ENCODE measurements at places on chromosomes 3 and 15. TPM values are rescaled to one million over a fixed set of nuclear protein-coding genes. Genes with fewer than 3 reads are reported as not detected.

SH2D7 gene
- total RNA-seq = not detected

RBM5 gene
- 122 TPM for total RNA-seq

MOBP gene
- not detected for total RNA-seq

TIMP4 gene
- 0.56 TPM for total RNA-seq

EEF1AKMT4 gene
- total RNA-seq = 2.9 TPM

DNA sequence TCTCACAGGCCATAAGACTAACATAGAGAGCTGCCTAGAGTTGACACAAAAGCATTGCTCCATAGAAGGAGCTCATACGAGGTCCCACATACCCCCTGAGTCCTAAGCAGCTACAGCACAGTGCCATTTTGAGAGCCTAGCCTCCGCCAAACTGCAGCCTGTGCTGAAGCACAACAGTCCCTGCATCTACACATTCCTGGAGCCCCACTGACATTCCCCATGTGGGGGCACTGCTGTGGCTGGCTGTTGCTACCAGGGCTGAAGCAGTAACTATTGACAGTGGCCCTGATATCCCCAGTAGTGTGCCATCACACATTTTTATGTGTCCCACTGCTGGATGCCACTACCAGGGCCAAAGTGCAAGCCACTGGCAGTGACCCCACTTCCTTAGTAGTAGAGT, 80.3 kb downstream of the CERS3 start:
- DNase-seq = no peak

- DNase-seq = no peak
Observed at GRCh38 chr15:58566029-58566428, 134.2 kb downstream of the LIPC start.

- no peak for DNase-seq
Observed at GRCh38 chr3:182692695-182693094, 100.6 kb upstream of the ATP11B start.

DNA sequence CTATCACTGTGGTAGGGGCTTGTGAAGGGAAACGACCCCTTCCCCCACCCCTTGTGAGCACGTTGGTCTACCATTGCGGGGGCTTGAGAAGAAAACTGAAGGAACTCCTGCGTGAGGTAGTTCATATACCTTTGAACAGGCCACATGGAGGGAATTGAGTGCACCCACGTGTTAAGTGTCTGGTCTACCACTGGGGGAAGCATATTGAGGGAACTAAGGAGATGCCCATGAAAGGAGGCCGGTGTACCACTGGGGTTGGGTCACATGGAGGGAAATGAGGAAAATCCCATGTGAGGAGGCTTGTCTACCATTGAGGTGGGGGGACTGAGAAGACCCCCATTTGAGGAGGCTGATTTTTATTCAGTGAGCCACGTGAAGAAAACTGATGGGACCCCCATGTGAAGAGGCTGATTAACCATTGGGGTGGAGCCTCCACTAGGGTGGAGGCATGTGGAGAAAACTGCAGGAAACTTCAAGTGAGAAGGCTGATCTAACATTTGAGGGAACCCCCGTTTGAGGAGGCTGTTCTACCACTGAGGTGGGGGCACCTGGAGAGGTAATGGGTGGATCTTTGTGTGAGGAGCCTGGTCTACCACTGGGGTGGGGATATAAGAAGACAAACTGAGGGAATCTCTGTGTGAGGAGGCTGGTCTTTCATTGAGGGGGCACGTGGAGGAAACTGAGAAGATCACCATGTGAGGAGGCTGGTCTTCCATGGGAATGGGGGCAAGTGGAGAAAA, 163.2 kb downstream of the FBLN2 start:
- DNase-seq = no peak

DNA sequence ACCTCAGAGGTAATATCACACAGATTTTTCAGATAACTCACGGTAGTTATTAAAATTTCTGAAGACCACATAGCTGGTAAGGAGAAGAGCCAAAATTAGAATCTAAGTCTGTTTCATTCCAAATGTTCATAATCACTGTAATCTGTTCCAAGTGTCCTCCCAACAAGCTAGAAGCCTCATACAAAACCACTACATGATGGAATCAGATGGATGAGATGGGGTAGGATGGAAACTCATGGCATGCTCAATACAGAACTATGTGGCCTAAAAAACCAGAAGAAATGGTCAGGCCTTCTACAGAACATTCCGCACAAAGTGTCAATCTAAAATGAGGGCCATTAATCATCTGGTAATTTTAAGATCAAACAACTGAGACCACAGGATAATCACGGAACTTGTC, 91.8 kb downstream of the THBS1 start:
- no peak for DNase-seq

DNA sequence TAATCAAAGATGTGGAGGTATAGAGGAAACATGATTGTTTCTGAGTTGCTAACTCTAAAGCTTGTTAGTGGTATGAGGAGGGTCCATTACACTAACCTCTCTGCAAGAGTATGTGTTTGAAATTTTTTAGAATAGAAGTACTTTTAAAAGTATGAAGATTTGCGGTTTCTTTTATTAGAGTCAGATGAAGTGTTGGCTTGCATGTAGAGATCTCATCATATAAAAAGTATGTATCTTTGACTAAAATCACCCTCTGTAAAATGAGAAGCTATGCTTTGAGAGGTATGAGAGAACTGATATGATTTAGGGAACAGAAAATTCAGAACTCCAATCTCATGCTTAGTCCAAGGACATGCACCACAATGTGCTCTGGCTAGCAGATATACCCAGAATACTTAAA, 140.4 kb upstream of the MBNL1 start:
- DNase-seq = no peak

- DNase-seq = peak; percentile 15
Observed at GRCh38 chr3:32500231-32500630, 2.4 kb downstream of the CMTM6 start.

DNA sequence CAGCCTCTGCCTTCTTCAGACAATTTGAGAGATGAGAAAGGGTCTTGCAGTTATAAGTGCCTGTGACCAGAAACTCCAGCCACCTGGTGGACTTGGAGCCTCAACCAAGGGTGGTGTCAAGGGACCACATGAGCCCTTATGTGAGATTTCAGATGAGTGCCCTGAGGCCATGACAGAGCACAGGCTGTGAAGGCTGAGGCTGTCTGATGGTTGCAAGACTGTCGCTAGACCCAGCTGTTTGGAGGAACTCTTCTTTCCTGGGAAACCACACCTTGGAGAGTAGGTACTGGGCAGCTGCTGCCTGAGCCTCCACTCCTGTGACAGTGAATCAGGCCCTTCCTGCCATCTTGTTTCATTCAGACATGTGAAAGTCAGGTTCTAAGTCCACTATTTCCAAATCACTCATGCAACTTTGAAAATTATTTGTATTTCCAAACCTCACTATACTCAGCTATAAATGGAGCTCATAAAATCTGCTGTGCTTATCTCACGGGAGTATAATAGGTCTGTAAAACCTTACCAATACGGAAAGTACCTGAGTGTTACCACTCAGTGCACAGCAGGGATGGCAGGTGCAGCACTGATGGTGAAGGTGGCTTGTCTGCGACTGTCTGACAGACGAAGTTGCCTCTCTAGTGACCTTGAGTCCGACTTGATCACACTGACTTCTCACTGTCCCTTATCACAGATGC, 99.4 kb downstream of the RPL39L start:
- DNase-seq = no peak

Measured in IMR-90 (cell line).